ENCODE measurements at places on chromosomes 7 and 10.
A peak's percentile ranks its signal among the peaks of the same experiment; 100 is the strongest.

DNA sequence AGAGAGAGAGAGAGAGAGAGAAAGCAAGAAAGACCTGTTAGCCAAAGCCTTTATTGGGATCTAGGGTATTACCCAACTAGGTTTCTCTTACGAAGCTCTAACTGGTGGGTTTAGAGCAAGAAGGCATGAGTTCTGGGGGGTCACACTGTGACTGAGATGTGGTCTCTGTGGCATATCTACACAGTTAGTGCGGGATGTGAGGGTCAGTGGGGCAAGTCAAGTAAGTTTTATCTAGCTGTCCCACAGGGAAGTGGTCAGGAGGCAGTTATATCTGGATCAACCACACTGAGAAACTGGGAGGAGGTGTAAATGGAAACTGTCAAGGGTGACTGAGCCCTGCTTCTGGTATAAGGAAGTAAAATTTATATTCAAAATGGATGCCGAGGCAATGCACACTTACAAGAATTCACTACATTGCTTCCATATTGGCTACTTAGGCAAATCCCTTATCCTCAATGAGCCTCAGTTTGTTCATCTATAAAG is 331.6 kb upstream of the HPS1 start:
- DNase-seq: no peak

DNA sequence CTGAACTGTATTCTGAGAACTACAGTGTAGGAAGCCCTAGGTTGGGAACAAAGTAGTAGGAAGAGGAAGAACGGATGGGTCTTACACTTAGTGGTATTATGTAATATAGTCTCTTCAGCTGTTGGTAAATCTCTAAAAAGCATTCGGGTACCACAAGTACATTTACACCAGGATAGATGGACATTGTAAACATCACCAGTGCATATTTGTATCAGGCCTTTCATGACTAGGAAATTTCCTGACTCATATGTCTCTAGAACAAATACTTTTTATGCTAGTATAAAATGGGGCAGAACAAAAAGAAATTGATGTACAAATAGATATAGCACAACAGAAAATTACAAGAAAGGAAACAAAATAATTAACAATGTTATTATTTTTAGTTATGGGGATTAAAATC is 21.5 kb upstream of the OR6B1 start:
- DNase-seq: no peak

DNA sequence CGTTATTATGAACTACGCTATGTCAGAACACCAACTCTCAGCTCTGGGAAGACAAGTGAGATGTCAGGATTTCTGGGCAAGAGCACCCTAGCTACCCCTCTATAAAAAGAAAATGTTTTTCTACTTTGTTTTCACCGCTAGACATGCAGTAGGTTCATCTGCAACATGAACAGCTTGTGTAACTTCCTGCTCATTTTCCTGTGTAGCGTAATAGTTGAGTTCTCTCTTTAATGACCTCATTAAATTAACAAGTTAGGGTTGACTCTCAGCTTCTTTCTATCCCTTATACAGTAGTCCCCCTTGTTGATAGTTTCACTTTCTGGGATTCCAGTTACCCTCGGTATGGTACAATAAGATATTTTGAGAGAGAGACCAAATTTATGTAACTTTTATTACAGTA is 329.4 kb upstream of the ZNF32 start:
- no peak for DNase-seq

GRCh38 chr7:1920266-1920681 is 250.2 kb downstream of the ELFN1 start:
- no peak for DNase-seq

GRCh38 chr10:124592101-124592500 is 130.5 kb downstream of the LHPP start:
- no peak for DNase-seq

- DNase-seq: no peak
Measured at GRCh38 chr7:97390915-97391593, 273.6 kb downstream of the SDHAF3 start.

DNA sequence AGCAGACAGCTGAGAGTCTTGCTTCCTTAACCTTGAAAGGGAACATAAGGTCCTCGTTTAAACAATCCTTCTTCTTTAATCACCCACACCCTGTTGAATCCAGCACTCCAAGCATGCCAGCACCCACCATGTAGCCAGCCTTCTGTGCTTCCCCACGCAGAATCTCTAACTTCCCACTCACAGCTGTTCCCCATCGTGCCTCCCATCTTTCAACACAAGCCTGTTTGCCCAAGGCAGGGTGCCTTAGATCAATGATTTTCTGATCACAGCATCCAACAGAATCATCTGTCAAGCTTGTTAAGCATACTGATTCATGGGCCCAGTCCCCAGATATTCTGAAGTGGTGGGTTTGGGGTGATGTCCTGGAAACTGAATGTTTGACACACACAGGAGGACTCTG is 530.8 kb downstream of the SH2D4B start:
- no peak for DNase-seq

- no peak for DNase-seq
Measured at GRCh38 chr10:2759233-2759632, 308.1 kb upstream of the PFKP start.

- DNase-seq: peak; percentile 65
Measured at GRCh38 chr10:47361293-47361692, 13.1 kb downstream of the RBP3 start.

DNA sequence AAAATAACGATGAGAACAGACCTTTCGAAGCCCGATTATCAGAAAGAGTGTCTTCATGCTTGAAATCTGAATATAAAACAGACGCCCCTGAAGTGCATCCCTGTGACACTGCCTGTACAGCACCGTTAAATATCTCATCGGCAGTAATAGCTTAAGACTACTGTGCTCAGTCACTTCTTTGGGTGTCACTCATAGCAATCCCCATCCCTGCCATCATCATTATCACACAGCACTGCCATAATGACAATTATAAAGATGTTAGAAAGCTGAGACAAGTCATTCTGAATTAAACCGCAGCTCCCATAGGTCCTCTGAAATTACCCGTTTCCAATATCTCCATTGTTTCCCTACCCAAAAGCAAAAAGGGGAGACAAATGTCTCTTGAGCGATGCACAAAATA is 567.7 kb upstream of the C7orf33 start:
- DNase-seq: no peak

DNA sequence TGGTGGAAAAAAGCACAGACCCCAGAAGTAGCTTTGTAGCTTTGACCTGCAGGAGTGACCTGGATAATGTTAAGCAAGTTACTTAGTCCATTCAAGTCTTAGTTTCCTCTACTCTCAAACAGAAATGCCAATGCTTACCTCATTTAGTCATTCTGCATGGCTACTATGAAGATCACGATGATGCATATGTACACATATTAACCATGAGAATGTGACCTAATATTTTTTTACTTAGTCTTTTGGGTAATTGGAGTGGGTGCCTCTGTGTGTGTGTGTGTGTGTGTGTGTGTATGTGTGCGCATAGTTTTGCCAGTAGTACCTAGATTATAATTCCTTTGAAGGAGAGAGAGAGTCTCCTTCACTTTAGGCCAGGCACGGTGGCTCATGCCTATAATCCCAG is 95.8 kb downstream of the NRP1 start:
- no peak for DNase-seq

DNA sequence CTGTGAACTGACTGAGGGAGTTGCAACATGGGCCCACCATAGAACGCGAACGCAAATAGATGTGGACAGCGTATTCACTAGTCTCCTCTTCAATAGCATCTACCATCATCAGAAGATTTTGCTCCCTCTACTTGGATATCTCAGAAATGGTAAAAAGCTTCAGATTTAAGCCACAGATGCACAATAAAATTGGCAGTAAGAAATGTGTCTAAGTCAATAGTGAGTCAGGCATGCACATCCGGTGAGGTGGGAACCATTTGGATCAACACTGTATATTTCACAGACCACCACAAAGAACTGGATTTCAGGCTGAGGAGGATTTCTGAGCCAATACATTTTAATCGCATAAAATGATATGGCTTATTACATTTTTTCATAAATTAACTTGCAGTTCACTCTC is 111.5 kb upstream of the ADAM12 start:
- DNase-seq: no peak

GRCh38 chr10:131760416-131761166 is 140.2 kb upstream of the PPP2R2D start:
- DNase-seq: no peak

DNA sequence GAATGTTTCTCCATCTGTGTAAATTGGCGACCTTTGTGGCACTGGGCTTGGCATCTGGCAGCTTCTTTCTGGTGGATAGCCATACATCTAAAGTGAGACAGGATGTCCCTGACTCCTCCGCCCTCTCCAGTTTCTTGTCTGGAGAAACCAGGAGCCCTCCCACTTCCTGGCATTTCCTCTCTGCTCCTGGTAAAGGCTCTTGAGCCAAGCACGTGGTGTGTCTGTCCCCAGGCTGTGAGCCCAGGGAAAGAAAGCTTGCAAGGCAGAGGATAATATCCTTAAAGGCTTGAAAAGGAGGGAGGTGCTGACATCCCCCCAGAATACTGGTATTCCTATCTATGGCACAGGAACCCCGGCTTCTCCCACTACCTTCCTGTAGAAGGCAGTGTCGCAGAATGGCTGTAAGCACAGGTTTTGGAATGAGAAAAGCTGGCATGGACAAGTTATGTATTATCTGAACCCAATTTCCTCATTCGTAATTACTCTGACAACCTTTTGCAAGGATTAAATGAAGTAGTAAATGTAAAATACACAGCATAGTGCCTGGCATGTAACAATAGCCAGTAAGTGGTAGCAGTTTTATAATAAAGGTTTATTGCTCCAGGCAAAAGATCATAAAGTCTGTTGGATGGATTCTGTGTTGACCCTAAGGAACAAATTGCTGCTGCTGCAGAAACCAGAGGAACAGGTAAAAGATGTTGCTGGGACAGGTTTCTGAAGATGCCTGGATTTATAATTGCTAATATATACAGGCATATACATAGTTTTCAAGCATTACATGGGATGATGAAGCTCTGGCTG is 11.8 kb upstream of the ACSL5 start:
- DNase-seq: no peak

- no peak for DNase-seq
Measured at GRCh38 chr7:55546814-55547213, 25.5 kb downstream of the VOPP1 start.

Data from neural crest cell (in vitro differentiated cells).